Activated CD4-positive, alpha-beta memory T cell treated with anti-CD3 and anti-CD28 coated beads for 36 hours (primary cell): ENCODE measurements at places on chromosomes 11 and 22. TPM values are rescaled to one million over a fixed set of nuclear protein-coding genes. Genes with fewer than 3 reads are reported as not detected.

The C11orf87 gene
- total RNA-seq = not detected

The MS4A15 gene
- total RNA-seq = not detected

The UPK2 gene
- not detected for total RNA-seq

DNA sequence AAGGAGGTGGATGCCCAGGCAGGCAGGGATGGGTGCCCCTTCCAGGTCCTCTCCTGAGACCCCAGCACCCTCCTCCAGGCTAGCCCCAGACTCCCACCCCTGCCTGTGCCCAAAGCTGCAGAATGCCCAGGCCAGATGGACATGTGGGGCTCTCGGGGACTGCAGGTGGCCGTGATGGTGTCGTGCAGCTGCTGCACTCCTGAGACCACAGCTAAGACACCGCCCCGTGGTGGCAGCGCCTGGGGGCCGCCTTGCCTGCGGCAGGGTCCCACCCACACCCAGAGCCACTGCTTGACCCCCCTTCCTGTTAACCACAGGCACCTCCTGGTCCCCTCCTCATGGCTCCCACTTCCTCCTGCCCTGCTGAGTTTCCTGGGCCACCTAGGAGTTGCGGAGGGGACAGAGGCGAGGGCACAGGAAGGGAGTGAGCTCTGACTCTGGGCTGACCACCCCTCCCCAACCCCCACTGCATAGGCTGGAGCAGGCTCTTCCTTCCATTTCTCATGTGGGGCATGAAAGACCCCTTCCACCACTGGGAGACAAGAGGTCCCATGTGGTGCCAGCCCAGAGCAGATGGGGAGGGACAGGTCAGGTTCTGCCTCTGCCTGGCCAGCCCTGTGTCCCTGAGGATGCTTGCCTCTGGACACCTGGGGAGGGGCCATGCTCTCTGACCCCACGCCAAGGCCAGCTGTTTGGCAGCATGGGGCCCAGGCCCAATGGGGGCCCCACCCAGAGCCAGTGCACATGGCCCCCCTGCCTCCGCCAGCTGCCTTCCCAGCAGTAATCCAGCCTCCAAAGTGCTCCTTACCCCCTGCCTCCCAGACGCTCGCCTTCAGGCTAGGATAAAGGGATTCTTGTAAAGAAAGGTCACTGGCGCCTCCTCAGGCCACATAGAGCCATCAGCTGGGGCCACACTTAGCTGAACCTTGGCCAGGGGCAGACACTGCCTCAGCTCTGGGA is 29.3 kb downstream of the OSBPL5 start:
- DNase-seq = no peak

GRCh38 chr11:72975778-72976521 is 161.7 kb downstream of the ATG16L2 start:
- no peak for DNase-seq

- DNase-seq = no peak
These were observed 123.3 kb upstream of the LUZP2 start for GRCh38 chr11:24373516-24373915.

DNA sequence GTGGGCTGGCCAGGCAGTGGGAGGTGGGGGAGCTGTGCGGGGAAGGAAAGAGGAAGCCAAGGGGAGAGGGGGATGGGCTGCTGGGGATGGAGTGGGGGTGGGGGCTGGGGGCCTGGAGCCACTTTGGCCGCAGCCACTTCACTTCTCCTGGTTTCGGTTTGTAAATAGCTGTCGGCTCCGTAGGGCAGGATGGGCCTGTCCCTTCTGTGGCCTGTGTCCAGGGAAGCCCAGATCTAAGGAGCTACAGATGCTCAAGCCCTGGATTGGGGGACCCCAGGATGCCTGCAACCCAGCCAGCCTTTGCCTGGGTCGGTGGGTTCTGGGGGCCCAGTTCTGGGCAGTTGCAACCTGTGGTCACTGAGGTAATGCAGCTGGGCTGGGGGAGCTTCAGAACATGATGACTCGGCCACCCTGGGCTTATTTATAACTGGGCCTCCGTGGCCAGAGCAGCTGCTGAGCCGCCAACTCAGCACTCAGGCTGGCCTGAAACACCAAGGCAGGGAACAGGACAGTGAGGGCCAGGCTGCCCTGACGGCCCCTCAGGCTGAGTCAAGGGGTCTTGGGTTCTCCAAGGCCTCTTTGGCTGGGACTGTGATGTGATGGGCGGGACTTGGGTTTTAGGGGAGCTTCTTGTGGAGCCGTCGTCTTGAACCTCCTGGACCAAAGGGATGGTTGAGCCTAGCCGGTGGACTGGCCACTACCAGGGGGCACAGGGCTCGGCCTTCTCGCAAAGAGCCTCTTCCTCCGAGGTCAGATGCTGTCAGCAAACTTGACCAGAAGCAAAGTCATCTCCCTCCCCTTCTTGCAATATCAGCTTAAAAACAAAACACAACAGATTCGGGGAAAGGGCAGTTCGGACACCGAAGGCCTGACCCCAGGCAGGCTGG is 15.0 kb upstream of the SLC39A13 start:
- no peak for DNase-seq

GRCh38 chr11:73999581-74000306 is 9.1 kb downstream of the UCP3 start:
- peak; percentile 39 for DNase-seq

DNA sequence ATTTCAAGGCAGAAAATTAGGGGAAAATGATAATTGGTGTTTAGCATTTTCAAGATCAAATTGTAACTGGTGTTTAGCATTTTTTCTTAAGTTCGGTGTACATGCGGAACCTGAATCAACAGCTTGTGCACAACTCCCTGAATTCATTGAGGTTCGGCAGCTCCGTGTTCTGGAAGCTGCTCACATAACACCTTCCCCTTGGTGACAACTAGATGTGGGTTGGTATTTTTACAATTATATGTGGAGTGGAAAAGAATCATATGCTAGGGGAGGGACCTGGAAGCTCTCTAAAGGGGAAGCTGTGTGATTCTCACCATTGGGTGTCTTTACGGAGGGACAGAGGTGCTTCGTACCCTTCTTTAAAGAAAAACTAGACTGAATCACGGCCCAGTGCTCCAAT is 199.0 kb upstream of the MTNR1B start:
- DNase-seq = no peak
